T-helper 17 cell (primary cell): ENCODE measurements at places on chromosomes 11 and 22. TPM values are rescaled to one million over a fixed set of nuclear protein-coding genes. Genes with fewer than 3 reads are reported as not detected.
A peak's percentile ranks its signal among the peaks of the same experiment; 100 is the strongest.

DNA sequence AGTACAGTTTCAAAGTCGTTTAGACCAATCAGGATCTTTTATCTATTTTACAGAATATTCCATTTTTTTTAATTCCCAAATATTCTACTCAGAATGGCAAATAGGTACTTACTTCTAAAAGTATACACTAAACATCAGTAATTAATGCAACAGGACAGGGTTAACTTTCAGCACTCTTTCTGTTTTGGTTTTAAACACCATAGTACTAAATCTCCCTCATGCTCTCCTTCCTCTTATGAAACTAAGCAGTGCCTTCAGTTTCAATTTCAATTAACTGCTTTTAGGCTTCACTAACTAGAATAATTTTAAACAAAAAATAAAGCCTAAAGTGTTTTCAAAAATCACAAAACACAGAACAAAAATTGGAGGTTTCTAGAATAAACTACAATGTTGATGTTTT lies 57.9 kb downstream of the NOX4 start:
- H3K4me3 ChIP-seq = no peak overlapping the region
- H3K4me1 ChIP-seq = no peaks in the 10 kb centered on the region
- H3K36me3 ChIP-seq = no peaks in the 10 kb centered on the region
- H3K27ac ChIP-seq = no peak overlapping the region
- no peaks in the 10 kb centered on the region for H3K27me3 ChIP-seq

DNA sequence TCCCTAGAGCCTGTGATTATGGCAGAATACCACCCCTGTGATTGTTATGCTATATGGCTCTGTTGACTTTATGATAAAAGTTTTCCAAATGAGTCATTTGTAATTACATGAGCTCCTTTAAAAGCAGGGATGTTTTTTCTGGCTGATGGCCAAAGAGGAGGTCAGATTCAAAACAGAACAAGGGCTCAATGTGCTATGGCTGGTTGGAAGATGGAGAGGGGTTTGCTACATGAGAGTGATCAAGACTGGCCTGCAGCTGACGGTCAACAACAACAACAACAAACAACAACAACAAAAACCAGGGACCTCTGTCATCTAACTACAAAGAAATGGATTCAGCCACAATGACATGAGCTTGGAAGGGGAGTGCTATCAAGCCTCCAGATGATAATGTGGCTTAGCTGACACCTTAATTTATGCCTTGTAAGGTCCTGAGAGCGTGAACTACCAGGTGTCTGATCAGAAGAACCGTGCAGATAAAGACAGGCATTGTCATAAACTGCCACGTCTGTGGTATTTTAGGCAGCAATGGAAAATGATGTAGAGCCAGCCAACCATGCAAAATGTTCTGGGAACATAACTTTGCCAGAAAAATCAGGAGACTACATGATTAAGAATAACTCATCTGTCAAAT lies 47.2 kb downstream of the PIWIL3 start:
- no peak overlapping the region for H3K27ac ChIP-seq
- H3K4me1 ChIP-seq = peaks cover 2% of the 10 kb centered on the region
- H3K27me3 ChIP-seq = peaks cover 60% of the 10 kb centered on the region
- DNase-seq = no peak

Gene SLC43A3
- total RNA-seq = 12.1 TPM

Gene ZBTB44
- 48.1 TPM for total RNA-seq

Gene RBMXL2
- total RNA-seq = not detected

GRCh38 chr11:70703141-70704064 lies 305.1 kb downstream of the CTTN start:
- H3K36me3 ChIP-seq = no peaks in the 10 kb centered on the region
- DNase-seq = no peak
- H3K4me1 ChIP-seq = no peaks in the 10 kb centered on the region

DNA sequence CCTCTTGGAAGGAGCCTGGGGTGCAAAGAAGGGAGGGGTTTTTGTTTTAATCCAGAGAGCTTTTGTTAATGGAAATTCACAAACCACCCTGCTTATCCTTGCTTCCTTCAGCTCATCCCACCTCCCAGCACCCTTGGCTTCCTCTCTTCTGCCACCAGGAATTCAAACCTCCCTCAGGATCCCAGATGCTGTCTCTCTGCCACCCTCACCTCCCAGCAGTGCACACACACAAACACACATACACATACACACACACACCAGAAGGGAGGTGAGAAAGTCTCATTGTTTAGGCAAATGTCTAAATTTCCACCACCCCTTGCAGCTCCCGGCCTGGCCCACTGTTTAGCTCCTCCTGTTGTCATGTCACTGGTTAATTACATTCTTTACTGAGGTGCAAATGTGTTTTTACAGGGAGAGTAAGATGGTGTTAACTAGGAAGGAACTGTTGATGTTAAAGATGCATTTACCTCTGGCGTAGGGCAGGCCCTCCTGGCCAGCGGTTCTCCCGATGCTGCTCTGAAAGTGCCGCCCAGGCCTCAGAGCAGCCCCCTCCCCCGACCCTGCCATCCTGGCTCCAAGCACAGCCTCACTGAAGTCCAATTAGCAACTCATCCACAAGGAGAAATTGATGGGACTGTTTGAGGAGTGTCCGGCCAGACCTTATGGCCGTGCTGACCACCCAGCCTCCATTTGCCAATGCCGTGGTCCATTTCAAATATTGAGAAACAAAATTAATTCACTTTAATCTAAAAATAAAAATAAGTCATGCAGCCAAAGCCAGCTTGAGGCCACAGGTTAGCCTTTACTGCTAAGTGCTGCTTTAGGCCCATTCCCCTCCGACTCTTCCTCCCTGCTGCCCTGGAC lies 165.4 kb downstream of the FEZ1 start:
- peaks cover 2% of the 10 kb centered on the region for H3K4me1 ChIP-seq
- no peak overlapping the region for H3K27ac ChIP-seq
- peaks cover 62% of the 10 kb centered on the region for H3K27me3 ChIP-seq
- H3K4me3 ChIP-seq = peak overlapping the region; percentile 31
- DNase-seq = no peak

DNA sequence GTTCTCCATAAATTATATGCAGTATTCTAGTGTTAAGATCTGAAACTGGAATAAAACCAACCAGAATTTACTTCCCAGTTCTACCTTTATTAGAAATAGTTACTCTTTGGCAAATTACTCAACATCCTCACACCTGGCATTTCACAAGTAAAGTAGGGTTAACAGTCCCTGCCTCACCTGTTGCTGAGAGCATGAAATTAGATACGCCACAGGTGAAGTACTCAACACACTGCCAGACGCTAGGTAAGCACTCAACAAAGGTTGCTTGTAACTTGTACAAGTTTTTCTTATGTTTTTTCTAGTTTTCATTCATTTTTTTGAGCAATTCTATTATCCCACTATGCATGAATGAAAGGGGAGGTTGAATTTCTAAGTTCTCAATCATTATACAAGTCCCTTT lies 267.6 kb upstream of the ARHGAP42 start:
- H3K27ac ChIP-seq = no peak overlapping the region
- no peak overlapping the region for H3K4me3 ChIP-seq
- no peaks in the 10 kb centered on the region for H3K36me3 ChIP-seq
- no peaks in the 10 kb centered on the region for H3K4me1 ChIP-seq

Gene CRACR2B
- total RNA-seq = 1.0 TPM

Gene SMTNL1
- not detected for total RNA-seq
